Central memory CD4-positive, alpha-beta T cell (primary cell): ENCODE measurements at places on chromosomes 12 and 14.

DNA sequence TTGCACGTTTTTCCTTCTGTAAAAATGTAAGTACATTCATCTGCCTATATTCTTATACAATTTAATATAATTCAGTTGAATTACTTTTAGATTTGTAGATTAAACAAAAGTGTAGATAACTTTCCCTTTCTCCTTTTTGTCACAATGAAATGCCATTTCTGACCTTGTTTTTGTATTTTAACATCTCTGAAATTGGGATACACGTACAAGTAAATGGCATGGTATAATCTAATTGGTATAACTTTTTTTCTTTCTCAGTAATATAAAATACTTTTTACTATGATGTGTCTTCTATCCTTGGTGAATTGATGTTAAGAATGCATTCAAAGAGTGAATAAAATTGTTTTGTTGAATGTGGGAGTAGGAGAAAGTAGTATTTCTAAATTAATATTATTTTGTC, 210.0 kb downstream of the ERC1 start:
- no peak for DNase-seq

DNA sequence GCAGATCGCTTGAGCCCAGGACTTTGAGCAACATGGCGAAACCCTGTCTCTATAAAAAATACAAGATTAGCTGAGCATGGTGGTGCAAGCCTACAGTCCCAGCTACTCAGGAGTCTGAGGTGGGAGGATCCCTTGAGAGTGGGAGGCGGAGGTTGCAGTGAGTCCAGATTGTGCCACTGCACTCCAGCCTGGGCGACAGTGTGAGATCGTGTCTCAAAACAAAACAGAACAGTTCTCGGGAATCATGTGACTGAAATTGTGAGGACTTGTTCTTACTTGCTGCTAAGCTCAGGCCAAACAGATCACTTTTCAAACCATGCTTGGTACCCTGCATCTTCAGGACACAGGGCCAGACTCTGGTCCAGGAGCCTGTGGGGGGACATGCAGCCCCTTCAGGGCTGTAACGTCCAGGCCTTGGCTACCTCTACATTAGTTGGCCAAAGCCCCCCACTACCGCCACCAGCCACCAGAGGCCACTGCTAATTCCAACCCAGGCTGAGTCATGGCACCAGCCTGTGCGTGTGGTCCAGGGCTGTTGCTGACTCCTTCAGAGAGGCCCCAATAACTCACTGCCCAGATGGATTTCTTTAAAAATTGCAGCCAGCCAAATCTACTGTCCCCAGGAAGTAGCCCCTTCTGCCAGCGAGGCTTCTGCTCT, 33.4 kb upstream of the SYNDIG1L start:
- no peak for DNase-seq

- no peak for DNase-seq
Observed at GRCh38 chr14:20356422-20356821, 13.0 kb downstream of the PARP2 start.

- DNase-seq, result no peak
Observed at GRCh38 chr14:90454041-90455000, 57.5 kb downstream of the CALM1 start.

GRCh38 chr12:116294454-116295165, 17.1 kb upstream of the MED13L start:
- DNase-seq, result no peak
